Vagina (tissue), 2 donors: ENCODE measurements at places on chromosomes 6 and 20. TPM values are rescaled to one million over a fixed set of nuclear protein-coding genes. Genes with fewer than 3 reads are reported as not detected.

Gene SLC17A2
- not detected for total RNA-seq

- no peaks in the 10 kb centered on the region for H3K27me3 ChIP-seq
- H3K4me3 ChIP-seq = no peak overlapping the region
- no peaks in the 10 kb centered on the region for H3K36me3 ChIP-seq
Observed at GRCh38 chr20:62770111-62770910, 26.0 kb upstream of the MRGBP start.

DNA sequence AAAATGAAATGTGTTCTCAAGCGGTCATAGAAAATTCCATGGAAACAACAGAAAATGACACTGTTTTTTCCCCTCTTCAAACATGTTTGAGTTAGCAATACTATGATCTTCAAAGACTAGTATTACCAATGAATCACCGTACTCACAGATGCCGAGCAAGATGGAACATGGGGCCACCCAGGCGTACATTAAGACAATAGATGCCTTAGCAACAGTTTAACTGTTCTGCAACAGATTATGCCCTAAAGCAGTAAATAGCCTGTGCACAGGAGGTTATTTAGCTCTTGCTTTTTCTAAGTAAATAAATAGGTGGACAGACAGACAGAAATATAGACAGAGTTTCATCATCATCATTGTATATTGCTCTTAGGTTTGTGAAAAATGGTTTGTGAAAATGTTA is 284.0 kb upstream of the DEFB112 start:
- no peak overlapping the region for H3K27ac ChIP-seq
- H3K27me3 ChIP-seq = no peaks in the 10 kb centered on the region
- no peaks in the 10 kb centered on the region for H3K36me3 ChIP-seq
- no peak for DNase-seq

GRCh38 chr20:10550204-10551118 is 115.4 kb downstream of the SLX4IP start:
- no peak overlapping the region for H3K4me3 ChIP-seq
- no peaks in the 10 kb centered on the region for H3K36me3 ChIP-seq
- no peak overlapping the region for H3K27ac ChIP-seq
- no peak for DNase-seq

GRCh38 chr20:11395581-11395980 is 522.1 kb upstream of the BTBD3 start:
- no peak overlapping the region for H3K4me3 ChIP-seq
- DNase-seq = no peak
- no peaks in the 10 kb centered on the region for H3K27me3 ChIP-seq
- H3K4me1 ChIP-seq = no peaks in the 10 kb centered on the region
- H3K27ac ChIP-seq = no peak overlapping the region
- H3K36me3 ChIP-seq = no peaks in the 10 kb centered on the region

DNA sequence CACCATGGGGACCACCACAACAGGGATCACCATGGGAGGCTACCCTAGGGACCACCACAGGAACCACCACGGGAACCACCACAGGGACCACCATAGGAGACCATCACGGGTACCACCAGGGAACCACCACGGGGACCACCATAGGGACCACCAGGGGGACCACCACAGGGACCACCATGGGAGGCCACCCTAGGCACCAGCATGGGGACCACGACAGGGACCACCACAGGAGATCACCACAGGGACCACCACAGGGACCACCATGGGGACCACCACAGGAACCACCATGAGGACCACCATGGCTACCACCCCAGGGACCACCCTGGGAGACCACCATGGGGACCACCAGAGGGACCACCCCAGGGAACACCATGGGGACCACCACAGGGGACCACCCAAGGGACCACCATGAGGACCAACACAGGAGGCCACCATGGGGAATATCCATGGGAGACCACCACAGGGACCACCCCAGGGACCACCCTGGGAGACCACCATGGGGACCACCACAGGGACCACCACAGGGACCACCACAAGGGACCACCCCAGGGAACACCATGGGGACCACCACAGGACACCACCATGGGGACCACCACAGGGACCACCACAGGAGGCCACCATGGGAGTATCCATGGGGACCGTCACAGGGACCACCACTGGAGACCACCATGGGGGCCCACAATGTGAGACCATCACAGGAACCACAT is 67.6 kb upstream of the MPC1 start:
- no peak overlapping the region for H3K4me3 ChIP-seq
- DNase-seq = no peak
- H3K4me1 ChIP-seq = no peaks in the 10 kb centered on the region
- H3K27me3 ChIP-seq = no peaks in the 10 kb centered on the region

Gene LRRN4
- not detected for total RNA-seq

DNA sequence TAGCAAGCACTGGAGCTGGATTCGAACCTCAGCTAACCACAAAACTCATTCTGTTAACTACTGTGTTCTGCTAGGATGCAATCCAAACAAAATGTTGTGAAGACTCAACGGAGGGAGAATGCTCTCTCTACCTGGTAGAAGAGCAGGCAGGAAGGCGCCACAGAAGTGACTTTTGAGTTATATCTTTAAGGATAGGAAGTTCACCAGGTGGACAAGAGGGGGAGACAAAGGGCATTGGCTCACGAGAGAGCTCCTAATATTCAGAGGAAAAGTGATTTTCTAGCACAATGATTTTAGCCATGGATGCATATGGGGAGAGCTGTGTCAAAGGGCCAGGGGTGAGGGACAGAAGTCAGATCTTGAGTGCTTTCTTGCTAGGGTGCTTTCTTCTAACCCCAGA is 108.4 kb upstream of the MAFB start:
- H3K4me3 ChIP-seq = no peak overlapping the region
- no peaks in the 10 kb centered on the region for H3K4me1 ChIP-seq
- no peak for DNase-seq

Gene PRSS16
- 1.2 TPM for total RNA-seq

Gene PRL
- not detected for total RNA-seq

DNA sequence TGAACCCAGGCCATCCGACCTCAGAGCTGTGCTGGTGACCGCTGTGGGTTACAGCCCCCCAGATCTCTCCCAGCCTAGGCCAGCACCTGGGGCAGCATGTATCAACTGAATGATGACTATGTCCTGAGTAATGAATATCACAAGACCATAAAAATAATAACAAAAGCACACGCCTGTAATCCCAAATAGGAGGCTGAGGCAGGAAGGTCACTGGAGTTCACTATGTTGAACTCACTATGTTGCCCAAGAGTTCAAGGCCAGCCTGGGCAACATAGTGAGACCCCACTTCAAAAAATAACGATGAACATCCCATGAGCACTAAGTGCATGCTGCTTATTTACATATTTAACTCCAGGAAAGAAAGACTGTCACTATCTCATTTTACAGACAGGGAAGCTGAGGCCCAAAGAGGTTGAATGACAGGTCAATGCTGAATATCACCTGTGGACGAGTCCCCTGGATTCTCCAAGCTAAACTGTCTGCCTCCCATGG is 92.3 kb downstream of the NFATC2 start:
- no peaks in the 10 kb centered on the region for H3K27me3 ChIP-seq
- H3K4me3 ChIP-seq = no peak overlapping the region
- H3K4me1 ChIP-seq = peaks cover 30% of the 10 kb centered on the region

DNA sequence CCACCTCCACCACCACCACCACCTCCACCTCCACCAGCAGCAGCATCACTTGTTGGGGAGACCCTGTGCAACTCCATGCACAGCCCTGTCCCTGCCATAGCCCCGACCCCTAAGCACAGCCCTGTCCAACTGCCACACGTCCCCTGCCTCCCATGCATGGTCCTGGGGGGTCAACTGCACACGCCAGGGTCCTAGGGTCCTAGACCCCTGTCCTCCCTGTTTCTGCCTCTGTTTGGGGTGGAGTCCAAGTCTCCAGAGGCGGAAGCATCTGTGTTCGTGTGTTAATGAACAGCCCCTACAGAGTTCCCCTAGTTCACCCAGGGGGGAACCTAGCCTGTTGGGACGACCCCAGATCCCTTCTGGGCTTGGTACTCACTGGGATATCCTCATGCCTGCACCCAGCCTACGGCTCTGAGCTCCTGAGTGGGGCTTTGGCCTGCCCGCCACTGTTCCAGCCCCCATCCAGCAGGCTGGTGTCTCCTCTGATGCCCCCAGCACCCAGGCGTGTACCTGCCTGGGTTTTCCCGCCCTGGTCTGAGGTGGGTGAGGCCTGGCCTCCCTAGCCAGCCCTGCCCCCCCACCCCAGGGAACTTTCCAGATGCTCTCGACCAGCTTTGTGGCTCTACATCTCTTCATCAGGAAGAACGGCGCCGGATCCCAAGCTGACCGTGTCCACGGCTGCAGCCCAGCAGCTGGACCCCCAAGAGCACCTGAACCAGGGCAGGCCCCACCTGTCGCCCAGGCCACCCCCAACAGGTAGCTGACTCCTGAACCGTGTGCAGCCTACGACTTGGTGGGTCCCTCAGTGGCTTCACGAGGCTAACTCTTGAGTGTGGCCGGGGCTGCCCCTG is 2.5 kb upstream of the TNFRSF6B start:
- peaks cover 33% of the 10 kb centered on the region for H3K4me1 ChIP-seq
- no peaks in the 10 kb centered on the region for H3K36me3 ChIP-seq
- no peak overlapping the region for H3K4me3 ChIP-seq
- no peak for DNase-seq
- H3K27ac ChIP-seq = no peak overlapping the region

GRCh38 chr6:56311061-56311460 is 63.7 kb upstream of the COL21A1 start:
- no peak overlapping the region for H3K4me3 ChIP-seq
- no peaks in the 10 kb centered on the region for H3K27me3 ChIP-seq
- H3K4me1 ChIP-seq = peaks cover 6% of the 10 kb centered on the region

DNA sequence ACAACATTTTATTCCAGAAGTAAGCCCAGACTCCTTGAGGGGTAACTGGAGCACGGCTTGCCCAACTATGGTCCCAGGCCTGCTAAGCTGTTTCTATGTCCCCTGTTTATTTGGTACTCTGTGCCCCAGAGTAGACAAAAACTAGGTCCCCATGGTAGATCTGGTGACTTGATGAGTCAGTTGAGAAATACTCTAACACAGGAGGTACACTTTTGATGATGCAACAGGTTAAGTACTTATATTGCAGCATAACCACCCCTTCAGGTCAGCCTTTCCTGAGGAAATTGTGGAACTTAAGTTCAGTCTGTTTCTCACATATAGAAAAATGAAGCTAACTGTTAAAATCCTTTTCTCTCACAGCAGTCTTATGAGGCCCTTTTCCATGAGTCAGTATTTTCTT is 19.6 kb downstream of the TTPAL start:
- H3K27ac ChIP-seq = peak overlapping the region; percentile 88
- no peak overlapping the region for H3K4me3 ChIP-seq
- H3K4me1 ChIP-seq = peaks cover 58% of the 10 kb centered on the region

DNA sequence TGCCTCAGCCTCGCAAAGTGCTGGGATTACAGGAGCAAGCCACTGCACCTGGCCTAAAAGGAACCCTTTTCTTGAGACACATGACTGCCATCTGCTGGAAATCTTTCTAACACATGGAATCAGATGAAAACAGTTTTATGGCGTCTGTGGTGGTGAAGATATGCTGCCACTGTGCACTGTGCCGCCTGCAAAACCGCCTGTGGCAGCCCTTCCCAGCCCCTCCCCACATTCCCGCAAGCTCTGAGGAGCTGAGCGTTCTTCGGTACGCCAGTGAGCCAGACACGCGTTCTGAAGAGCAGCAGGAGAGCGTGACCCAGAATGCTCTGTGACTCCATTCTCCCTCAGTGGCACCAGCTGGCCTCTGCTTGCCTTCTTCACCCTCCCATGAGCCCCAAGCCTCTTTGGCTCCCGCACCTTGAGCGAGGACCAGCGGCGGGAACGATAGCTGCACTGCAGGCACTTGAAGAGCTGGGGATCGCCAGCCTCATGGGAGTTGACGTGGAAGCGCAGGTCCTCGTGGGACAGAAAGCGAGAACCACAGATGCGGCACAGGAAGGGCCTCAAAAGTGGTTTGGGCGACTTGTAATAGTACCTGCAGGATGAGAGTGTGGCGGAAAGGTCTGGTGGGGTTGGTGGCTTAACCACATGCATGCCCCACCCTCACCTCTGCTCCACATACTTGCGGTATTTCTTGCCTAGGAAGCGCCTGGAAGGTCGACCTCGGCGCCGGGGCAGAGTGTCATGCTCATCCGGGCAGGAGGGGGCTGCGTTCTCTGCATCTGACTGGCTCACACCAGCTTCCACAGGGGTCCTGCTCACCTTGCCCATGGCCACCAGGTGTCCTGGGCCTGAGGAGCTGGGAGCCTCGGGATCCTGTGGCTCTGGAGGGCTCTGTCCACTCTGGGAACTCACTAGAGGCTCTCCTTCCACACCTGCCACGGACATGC is 8.7 kb downstream of the ZNF335 start:
- H3K27ac ChIP-seq = no peak overlapping the region
- no peaks in the 10 kb centered on the region for H3K4me1 ChIP-seq
- no peak overlapping the region for H3K4me3 ChIP-seq
- H3K36me3 ChIP-seq = peaks cover 93% of the 10 kb centered on the region
